ENCODE measurements at places on chromosomes 2 and 18. TPM values are rescaled to one million over a fixed set of nuclear protein-coding genes. Genes with fewer than 3 reads are reported as not detected.

Gene L3MBTL4
- total RNA-seq = 0.41 TPM

Gene AGXT
- total RNA-seq = not detected

DNA sequence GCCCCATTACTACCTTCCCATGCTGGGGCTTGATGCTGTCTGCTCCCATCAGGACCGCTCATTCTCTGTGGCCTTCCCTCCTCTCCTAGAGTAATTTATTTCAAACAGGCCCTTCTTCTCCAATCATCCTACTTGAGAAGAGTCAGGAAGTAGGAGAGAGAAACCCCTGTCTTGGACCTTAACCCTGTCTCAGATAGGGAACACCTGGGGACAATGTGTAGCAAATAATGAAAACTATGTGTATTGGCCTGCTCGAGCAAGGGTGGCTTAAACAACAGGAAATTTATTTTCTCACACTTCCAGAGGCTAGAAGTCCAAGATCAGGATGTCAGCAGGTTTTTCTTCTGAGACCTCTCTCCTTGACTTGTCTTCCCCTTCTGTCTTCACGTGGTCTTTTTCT, 26.6 kb upstream of the NEMP2 start:
- no peak for DNase-seq

DNA sequence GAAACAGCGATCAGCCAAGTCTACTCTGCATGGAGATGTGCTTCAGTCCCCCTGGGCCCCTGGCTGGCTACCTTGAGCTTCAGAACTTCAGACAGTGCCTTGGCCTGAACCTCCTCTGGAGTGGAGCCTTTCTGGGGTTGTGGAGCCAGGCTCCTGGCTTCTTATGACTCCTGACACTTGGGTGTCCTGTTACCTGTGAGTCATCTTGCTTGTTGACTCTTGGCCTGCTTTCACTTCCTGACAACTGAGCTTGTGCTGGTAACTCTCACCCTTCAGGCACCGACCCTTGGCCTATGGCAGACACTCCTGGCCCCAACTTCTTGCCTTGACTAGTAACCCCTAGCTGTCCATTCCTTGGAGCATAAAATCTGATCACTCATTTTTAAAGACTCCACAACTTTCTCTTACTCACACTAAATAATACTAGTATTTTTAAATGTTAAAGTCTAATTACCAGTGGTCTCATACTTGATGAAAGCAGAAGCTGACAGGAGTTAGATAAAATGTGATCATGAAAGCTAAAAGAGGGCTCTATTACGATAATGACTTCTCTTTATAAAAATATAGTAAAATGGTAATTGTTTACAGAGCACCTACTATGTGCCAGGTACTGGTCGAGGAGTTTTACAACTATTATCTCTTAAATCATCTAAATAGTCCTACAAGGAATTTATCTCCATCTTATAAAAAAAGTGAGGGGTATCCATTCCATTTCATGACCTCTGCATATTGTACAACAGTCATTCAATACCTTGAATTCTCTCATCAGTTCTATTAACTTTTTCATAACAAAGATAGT, 46.3 kb upstream of the VIT start:
- DNase-seq = no peak

GRCh38 chr2:218798767-218799504, 17.0 kb downstream of the CYP27A1 start:
- DNase-seq = no peak

Gene CHRNA1
- 0.38 TPM for total RNA-seq

Gene GRP
- total RNA-seq = not detected

Gene NCKAP5
- 0.87 TPM for total RNA-seq

Gene FNDC4
- 17.4 TPM for total RNA-seq

- DNase-seq = no peak
Observed at GRCh38 chr18:62198259-62198658, 11.2 kb downstream of the RELCH start.
